Smooth muscle cell of trachea (primary cell): ENCODE measurements at places on chromosomes 4 and X. TPM values are rescaled to one million over a fixed set of nuclear protein-coding genes. Genes with fewer than 3 reads are reported as not detected.

Gene DKK2
- total RNA-seq = 1.8 and 5.1 TPM in 2 replicates

Gene CTAG1A
- not detected in 2 replicates for total RNA-seq

Gene GABRQ
- total RNA-seq = under 0.01 and 0.17 TPM in 2 replicates

Gene HAUS3
- total RNA-seq = 5.8 and 11.8 TPM in 2 replicates

Gene GBA3
- total RNA-seq = not detected in 2 replicates

Gene HHIP
- 0.29 TPM in 1 of 2 replicates, not detected in the other for total RNA-seq

Gene SCML2
- total RNA-seq = 1.7 TPM in 2 replicates

Gene MTNR1A
- not detected in 2 replicates for total RNA-seq

Gene PPP2R2C
- 0.15 and 0.17 TPM in 2 replicates for total RNA-seq

Gene SMARCA1
- total RNA-seq = 51.9 and 78.2 TPM in 2 replicates

Gene CCNG2
- 23.0 and 40.9 TPM in 2 replicates for total RNA-seq

Gene KIAA1210
- total RNA-seq = not detected in 2 replicates

Gene JCHAIN
- total RNA-seq = 3.6 and 5.8 TPM in 2 replicates

Gene MID2
- 4.3 and 4.8 TPM in 2 replicates for total RNA-seq

Gene FABP2
- total RNA-seq = not detected in 2 replicates

Gene NR0B1
- total RNA-seq = 0.58 and 4.1 TPM in 2 replicates

Gene FSTL5
- total RNA-seq = under 0.01 TPM in 2 replicates

Gene RHOXF2B
- not detected in 2 replicates for total RNA-seq

Gene ZNF827
- 7.4 and 8.3 TPM in 2 replicates for total RNA-seq

Gene CDS1
- 0.17 and 0.58 TPM in 2 replicates for total RNA-seq

Gene CCNB3
- total RNA-seq = under 0.01 and 0.17 TPM in 2 replicates

Gene GYPA
- total RNA-seq = not detected in 2 replicates

Gene FOXR2
- not detected in 2 replicates for total RNA-seq

Gene RBMXL3
- not detected in 2 replicates for total RNA-seq

Gene SPIN3
- 8.6 and 10.6 TPM in 2 replicates for total RNA-seq

Gene ENPEP
- total RNA-seq = 0.33 and 0.87 TPM in 2 replicates

Gene DDIT4L
- 6.1 and 6.5 TPM in 2 replicates for total RNA-seq

Gene FGF16
- total RNA-seq = under 0.01 TPM in 1 of 2 replicates, not detected in the other

Gene ITM2A
- 1.3 and 4.3 TPM in 2 replicates for total RNA-seq

Gene RFC1
- 35.7 and 65.9 TPM in 2 replicates for total RNA-seq

Gene MAGEA2
- not detected in 2 replicates for total RNA-seq

Gene PABPC5
- 2.9 and 3.5 TPM in 2 replicates for total RNA-seq

Gene BANK1
- total RNA-seq = 0.44 and 0.66 TPM in 2 replicates

Gene CENPE
- 1.7 and 31.0 TPM in 2 replicates for total RNA-seq

Gene SPANXN3
- not detected in 2 replicates for total RNA-seq

Gene TXK
- under 0.01 and 0.17 TPM in 2 replicates for total RNA-seq

Gene KIF4A
- 1.3 and 21.1 TPM in 2 replicates for total RNA-seq
